ENCODE measurements at places on chromosomes 11 and 22. TPM values are rescaled to one million over a fixed set of nuclear protein-coding genes. Genes with fewer than 3 reads are reported as not detected.

GRCh38 chr11:47558695-47559094 lies 5.8 kb upstream of the CELF1 start:
- H3K27ac ChIP-seq, result no peak overlapping the region
- no peak overlapping the region for H3K4me3 ChIP-seq
- H3K27me3 ChIP-seq, result no peaks in the 10 kb centered on the region
- DNase-seq, result no peak
- H3K36me3 ChIP-seq, result no peaks in the 10 kb centered on the region

DNA sequence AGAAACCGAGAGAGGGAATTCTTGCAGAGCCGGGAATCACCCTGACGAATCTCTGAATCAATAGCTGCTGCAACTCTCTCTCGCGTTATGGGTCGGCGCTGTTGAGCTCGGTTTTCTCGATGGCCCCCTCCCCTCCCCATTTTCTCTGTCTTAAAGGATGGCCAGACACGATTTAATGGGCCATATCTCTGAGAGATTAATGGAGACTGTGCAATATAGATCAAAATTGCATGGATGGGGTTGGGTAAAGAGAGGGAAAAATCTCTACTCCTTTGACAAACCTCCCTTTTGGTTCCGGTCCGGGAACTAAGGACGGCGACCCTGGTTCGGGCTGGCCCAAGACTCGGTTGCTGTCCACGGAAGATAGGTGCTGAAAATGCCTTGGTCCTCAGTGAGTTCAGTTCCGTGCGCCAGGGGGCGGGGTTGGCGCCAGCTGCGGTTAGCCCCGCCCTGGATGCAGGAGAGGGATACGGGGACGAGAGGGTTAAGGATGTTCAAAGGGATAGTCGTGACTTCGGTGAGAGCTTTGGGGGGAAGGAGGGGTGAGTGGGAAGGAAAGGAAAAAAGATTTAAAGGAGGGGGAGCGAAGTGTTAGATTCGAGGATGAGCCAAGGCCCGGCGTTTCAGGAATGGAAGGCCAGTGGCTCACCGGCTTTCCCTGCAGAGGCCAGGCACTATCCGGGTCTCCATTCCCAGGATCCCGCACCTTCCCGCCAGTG lies 103.6 kb upstream of the HSD17B12 start:
- H3K27me3 ChIP-seq, result no peaks in the 10 kb centered on the region
- H3K27ac ChIP-seq, result no peak overlapping the region
- no peaks in the 10 kb centered on the region for H3K36me3 ChIP-seq
- no peak overlapping the region for H3K4me3 ChIP-seq
- no peak for DNase-seq

Gene TMPRSS4
- total RNA-seq, result not detected

Gene KRTAP5-11
- not detected for total RNA-seq

Gene BBS1
- total RNA-seq, result 19.1 TPM

All from pancreas (tissue), 10 donors.